Activated naive CD4-positive, alpha-beta T cell (primary cell): ENCODE measurements at places on chromosomes 16 and 17.

- no peak for DNase-seq
Measured at GRCh38 chr17:61139219-61139618, 260.4 kb upstream of the TBX2 start.

GRCh38 chr17:67831268-67831667 is 6.0 kb downstream of the BPTF start:
- no peak for DNase-seq

DNA sequence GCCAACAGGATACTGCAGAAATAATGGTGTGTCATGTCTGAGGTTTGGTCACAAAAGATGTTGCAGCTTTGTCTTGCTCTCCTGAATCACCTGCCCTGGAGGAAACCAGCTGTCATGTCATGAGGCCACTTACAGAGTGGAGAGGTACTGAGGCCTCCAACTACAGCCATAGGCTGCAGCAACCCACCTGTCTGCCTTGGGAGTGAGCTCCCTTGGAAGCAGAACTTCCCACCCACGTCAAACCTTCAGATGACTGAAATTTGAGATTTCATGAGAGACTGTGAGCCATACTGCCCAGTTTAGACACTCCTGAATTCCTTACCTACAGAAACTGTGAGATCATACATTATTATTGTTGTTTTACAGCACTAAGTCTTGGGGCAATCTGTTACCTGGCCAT is 475.9 kb downstream of the HS3ST3B1 start:
- DNase-seq: no peak

DNA sequence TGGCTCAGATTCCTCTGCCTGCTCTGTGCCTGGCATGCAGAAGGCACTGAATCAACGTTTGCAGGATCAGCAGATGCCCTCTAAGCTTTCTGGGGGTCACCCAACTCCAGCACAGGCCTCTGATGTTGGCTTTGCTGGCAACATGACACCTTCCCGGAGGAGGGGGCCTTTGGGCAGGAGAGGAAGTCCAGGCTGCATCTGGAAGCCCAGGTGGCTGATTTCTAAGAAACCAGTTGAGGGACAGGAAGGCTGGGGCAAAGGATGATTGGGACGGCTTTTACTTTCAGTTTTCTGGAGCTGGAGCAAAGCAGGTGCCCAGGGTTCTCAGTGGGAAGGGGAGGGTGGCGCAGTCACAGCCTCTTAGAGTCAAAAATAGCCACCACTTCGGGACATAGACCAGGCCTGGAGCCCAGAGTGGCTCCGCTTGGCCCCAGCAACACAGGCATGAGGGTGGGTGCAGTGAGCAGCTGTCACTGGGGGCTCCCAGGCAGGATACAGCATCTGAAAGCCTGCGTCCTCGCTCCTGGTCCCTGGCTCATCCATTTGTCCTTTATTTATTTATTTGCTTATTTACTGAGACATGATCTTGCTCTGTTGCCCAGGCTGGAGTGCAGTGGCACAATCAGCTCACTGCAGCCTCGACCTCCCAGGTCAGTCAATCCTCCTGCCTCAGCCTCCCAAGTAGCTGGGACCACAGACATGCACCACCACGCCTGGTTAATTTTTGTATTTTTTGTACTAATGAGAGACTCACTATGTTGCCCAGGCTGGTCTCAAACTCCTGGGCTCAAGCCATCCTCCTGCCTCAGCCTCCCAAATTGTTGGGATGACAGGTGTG is 15.1 kb downstream of the SOCS1 start:
- no peak for DNase-seq

DNA sequence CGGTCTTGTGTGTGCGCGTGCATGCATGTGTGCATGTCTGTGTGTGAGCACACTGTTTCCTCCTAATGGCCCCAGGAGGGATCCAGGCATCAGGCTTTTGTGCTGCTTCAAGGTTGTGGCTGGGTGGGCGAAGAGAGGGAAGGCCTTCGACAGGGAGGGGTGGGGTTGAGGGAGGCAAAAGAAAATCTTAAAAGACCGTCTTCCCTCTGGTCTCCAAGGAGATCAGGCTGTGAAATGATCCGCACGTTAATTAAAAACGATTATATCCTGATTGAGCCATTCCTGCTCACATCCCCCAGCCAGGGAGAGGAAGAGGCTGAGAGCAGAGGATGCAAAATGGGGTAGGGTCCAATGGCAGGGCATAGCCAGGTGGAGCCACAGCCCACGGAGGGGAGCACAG is 46.9 kb downstream of the RAI1 start:
- no peak for DNase-seq
